ENCODE measurements at places on chromosomes 1 and 21.

- DNase-seq: peak; percentile 96
These were observed 86.2 kb downstream of the NGF start for GRCh38 chr1:115251856-115252255.

GRCh38 chr21:29403301-29403700 lies 104.6 kb downstream of the BACH1 start:
- no peak for DNase-seq

DNA sequence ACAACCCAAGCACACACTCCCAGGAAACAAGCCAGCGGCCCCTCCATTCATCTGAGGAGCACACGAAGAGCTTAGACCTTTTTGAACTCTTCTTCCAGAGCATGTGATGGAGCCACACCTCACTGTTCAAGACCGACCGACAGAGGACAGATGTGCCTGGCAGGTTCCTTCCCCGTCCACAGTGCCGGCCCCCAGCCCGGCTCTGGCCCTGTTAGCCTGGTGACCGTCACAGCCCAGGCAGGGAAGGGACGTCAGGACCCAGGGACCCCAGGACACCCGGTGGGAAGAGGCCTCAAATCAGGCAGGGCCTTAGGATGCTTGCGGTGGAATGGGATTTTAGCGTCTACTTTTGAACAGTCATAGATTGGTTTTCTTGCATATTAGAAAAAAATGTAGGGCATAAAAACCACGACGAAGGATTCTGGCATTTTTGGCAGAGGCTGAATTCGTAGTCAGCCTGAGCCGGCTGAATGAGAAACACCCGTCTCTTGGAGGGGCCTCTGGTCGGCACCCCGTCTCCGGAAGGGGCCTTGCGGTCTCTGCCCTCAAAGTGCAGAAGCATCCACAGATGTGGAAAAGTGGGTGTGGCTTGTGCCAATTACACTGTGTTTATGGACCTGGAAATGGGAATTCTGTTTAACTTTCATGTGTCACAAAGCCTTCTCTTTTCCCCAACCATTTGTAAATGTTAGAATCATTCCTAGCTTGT lies 79.3 kb downstream of the SIK1 start:
- DNase-seq: no peak

- DNase-seq: no peak
These were observed 568 bp downstream of the TRIM45 start for GRCh38 chr1:117120774-117121588.

- no peak for DNase-seq
These were observed 127.0 kb downstream of the ZP4 start for GRCh38 chr1:237763751-237764150.

DNA sequence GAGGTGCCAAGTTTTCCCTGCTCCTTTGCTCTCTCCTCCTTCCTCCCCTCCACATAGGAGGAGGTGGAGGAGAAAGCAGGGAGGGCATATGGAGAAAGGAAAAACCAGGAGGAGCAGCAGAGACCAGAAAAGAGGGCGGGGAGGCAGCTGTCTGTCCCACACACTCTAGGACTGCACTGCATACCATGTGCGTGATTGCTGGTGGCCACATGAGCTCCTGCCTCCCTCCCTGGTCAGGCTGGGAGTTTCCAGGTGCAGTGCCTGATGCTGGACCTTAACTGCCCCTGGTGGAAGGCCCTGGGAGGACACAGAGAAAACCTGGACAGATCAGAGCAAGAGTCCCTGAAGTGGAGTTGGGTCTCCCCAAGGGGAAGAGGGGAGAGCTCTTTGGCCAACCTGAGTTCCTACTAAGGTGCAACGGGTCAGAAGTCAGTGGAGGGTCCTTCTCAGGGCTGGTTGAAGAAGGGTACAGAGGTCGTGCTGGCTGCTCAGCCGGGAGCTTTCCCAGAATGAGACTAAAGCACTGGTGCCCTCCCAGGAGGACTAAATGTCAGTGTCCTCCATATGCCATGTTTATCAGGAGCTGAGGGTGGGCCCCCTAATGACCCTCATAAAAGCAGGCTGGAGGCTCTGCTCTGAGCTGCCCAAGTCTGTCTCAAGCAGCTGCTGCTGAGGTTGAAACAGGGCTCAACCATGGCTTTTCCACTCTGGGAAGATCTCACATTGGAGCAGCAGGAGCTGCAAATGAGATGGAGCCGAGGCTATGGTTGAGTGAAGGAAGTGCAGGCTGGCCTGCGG lies 3.5 kb upstream of the LGR6 start:
- no peak for DNase-seq

- DNase-seq: no peak
These were observed 25.4 kb downstream of the ECE1 start for GRCh38 chr1:21264898-21265297.

GRCh38 chr1:153291514-153291913 lies 21.2 kb downstream of the PGLYRP3 start:
- no peak for DNase-seq

- no peak for DNase-seq
These were observed 22.1 kb downstream of the ADAM30 start for GRCh38 chr1:119874186-119874585.

GRCh38 chr1:54350360-54350759 lies 55.8 kb downstream of the SSBP3 start:
- DNase-seq: no peak

DNA sequence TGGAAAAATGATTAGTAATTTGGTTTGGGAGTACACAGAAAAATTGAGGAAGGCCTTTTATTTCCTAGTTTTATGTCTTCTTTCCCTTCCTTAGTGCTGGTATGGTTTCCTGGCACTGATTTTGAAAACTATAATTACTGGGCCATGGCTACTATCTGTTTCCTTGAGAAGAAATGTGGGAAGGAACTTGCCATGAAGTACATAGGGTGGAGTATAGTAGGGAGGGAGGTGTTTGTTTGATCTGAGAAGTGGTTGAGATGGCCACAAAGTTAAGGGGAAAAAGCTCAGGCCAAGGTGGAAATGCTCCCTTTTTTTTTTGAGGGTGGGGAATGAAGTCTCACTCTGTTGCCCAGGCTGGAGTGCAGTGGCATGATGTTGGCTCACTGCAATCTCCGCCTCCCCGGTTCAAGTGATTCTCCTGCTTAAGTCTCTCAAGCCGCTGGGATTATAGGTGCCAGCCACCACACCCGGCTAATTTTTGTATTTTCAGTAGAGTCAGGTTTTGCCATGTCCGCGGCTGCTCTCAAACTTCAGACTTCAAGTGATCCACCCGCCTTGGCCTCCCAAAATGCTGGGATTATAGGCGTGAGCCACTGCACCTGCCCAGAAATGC lies 11.3 kb downstream of the HJV start:
- DNase-seq: no peak

- no peak for DNase-seq
These were observed 186.8 kb upstream of the EDN2 start for GRCh38 chr1:41671116-41671755.

DNA sequence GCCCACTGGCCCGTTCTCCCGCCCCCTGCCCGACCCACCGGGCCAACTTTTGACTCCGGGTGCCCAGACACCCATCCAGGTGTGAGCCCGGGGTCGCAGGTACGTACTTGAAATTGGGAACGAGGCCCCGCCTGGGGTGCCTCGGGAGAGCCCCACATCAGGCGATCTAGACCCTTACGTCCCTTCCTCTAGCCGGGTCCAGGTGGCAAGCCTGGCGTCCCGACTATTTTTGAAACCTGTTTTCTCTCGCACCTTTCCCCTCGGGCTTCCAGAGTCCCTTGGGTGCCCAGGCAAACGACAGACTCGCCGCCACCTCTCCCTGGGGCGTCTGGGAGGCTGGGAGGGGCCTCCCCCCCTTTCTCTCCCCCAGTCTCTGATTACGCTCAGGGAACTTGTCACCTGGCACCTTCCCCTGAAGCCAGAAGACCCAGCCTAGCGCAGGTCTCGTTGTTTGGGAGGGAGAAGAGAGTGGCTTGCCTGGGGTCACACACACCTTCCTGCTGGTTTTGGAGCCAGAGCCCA lies 898 bp downstream of the LDLRAP1 start:
- no peak for DNase-seq

DNA sequence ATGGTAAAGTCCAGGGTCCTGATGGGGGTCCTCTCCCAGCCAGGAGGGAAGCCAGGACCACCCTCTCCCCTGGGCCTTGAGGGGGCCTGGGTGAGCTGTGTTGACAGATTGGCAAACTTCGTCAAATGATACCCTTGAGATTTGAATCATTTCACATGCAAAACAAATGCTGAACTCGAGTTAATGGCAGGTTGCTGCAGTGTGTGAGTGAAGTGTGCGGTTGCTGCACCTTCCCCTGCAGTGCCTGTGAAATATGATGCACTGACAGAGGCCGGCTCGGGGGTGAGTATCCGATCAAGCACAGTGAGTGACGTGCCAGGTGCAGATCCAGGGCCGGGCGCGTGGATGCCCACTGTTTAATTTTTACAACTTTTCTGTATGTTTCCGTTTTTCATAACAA lies 5.7 kb upstream of the KRTAP12-1 start:
- DNase-seq: no peak

DNA sequence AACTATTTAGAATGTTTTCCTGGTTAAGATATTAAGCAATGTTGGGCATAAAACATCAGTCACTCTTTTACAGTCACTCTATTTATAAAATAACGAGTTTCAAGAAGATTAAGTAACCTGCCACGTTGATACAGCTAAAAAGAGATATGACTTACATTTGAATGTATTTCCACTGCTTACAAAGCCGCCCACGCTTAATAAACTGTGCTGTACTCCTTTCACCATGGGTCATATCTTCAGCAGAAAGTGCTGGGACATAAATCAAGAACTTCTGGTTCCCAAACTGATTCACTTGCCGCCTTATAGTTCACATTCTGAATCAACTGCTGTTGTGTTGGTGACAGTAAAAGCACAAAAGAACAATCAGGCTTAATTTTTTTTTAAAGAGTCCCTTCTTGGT lies 666.7 kb downstream of the NCAM2 start:
- DNase-seq: no peak

- no peak for DNase-seq
These were observed 19.8 kb downstream of the LRRC38 start for GRCh38 chr1:13494025-13494424.

DNA sequence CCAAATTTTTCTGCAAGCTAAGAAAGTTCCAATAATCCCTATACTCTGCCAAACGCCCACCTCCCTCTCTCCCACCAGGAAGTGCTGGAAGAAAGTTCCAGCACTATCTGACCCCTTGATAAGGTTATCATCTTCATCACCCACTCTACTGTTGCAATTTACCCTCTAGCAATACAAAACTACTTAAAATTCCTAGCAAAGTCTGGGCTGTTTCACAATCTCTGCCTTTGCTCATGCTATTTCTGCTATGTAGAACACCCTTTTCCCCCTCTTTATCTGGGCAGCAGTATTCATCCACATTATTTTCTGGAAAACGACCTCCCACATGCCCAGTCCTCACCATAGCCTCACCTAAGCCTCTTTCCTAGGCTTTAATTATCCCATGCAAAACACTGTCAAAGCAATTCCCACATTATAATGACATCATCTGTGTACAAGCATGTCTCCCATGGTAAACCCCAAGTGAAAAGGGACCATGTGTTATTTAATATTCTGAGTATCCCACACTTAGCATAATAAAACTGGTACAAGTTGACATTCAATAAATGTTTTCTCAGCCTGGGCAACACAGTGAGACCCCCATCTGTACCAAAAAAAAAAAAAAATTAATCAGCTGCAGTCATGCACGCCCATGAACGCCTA lies 12.0 kb downstream of the F11R start:
- no peak for DNase-seq

GRCh38 chr1:100075773-100076172 lies 57.0 kb downstream of the SASS6 start:
- no peak for DNase-seq

- DNase-seq: no peak
These were observed 379.4 kb upstream of the RUNX1 start for GRCh38 chr21:35428489-35428888.

DNA sequence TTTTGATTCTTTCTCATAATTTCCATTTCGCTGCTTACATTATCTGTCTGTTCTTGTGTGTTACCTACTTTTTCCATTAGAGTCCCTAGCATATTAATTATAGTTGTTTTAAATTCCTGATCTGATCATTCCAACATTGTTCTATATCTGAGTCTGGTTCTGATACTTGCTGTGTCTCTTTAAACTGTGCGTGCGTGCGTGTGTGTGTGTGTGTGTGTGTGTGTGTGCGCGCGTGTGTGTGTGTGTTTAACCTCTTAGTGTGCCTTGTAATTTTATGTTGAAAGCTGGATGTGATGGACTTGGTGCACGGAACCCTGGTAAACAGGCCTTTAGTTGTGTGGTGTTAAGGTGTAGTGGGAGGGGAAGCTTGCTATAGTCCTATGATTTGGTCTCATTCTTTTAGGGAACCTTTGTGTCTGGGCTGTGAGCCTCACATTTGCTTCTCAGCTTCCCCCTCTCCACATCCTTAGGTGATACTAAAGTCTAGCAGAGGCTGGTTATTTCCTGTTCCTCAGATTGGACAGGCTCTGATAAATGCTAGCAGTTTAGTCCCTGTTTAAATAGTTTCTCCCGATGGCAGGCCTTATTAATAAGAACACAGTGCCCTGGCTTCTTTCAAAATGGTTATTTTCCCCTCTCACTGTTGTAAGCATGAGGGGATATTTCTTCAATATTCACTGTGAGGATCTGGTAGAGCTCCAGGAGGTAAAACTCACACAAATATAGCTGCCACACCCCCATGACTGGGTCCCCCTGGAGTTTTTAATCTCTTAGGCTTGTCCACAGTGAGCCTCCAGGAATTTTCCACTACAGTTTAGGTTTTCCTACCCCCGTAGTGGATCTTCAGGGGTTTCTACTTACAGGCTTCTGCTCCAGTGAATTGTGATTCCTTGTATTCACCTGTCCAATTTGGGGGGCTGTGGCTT lies 118.3 kb downstream of the GALNT2 start:
- no peak for DNase-seq

GRCh38 chr1:101918277-101918676 lies 78.4 kb downstream of the OLFM3 start:
- DNase-seq: no peak

- no peak for DNase-seq
These were observed 187.1 kb upstream of the COA6 start for GRCh38 chr1:234186037-234186688.

GRCh38 chr1:206728697-206728987 lies 41.9 kb upstream of the IL19 start:
- no peak for DNase-seq

DNA sequence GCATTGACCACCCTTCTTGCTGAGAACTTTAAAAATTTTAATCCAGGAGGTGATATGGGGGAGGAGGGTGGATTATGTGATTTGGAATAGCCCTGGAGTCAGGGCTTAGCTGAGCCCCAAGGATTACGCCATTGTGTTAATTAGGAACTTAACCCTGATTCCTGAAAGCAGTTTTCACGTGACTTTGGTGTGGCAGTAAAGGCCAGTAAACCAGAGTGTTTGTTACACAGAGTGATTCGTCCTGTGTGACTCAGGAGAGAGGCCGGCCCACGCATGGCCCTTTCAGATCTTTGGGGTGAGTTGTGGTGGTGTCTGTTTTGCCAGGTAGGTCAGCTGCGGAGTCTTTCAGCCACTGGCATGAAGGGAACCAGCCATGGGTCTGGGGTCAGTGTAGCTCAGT lies 107.6 kb downstream of the NOS1AP start:
- no peak for DNase-seq
